ENCODE measurements at places on chromosomes 6 and 20.

DNA sequence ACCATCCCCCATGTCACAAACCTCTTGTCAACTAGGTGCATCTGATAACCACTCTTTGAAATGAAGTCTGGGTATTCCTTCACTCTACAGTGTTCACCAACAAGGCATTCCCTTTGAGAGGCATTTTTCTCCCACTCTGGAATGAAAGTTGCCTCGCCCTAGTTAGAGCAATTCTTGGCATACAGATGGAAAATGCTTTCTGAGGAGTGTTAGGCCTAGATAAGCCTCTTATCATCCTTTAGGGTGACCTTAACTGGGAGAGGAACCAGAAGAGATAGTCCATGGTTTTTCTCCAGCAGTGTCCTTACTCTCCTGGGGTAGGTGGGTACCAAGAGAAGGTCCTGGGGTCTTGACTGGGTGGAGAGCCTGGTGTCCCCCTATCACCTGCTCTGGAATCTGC lies 14.8 kb downstream of the CLIC5 start:
- DNase-seq, result no peak

GRCh38 chr6:90072935-90073464 lies 178.7 kb downstream of the GJA10 start:
- DNase-seq, result no peak

DNA sequence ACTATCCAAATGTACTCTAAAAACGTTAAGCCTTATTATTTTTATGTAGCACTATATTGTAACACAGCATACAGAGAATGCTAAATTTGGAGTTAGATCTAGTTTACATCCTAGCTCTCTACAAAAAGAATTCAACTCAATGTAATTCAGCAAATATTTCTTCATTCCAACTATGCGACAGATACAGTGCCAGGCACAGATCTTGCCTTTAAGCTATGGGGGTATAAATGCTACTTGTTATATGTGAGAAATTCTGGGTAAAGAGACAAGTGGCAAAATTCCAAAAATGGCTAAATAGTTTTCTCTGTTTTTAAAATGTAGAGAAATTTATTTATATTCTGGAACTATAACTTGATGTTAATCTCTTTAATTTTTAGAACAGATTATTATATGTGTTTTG lies 63.2 kb downstream of the SEL1L2 start:
- no peak for DNase-seq

GRCh38 chr6:894274-894673 lies 201.3 kb upstream of the EXOC2 start:
- DNase-seq, result no peak

GRCh38 chr6:106124437-106125430 lies 38.6 kb downstream of the PRDM1 start:
- DNase-seq, result no peak

DNA sequence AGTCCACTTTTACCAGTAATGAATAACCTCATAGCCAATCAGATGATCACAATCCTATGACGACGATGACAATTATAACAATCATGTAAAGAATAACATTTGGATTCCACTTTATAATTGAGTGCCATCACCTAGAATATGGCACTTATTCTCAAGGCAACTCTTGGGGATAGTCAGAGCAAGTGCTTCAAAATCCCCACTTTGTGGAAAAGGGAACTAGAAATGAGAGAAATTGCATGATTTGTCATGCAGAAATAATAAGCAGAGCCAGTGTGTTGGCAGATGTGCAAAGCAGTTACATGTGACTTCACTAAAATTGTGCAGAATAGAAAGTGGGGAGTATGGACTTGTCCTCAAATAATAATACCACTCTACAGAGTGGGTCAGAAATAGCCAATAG lies 41.3 kb downstream of the FRK start:
- no peak for DNase-seq

- no peak for DNase-seq
Measured at GRCh38 chr6:71496018-71496721, 207.6 kb downstream of the OGFRL1 start.

Data from cortex of kidney (tissue), 1 donor.